Hematopoietic multipotent progenitor cell treated with erythropoietin and hydrocortisone succinate and interleukin-3 and kit ligand, for 17 days (in vitro differentiated cells): ENCODE measurements at places on chromosomes 4 and X.

GRCh38 chrX:118459494-118459893 is 36.1 kb upstream of the DOCK11 start:
- peak; percentile 8 for DNase-seq

GRCh38 chr4:151202851-151203455 is 74.0 kb upstream of the PRSS48 start:
- DNase-seq = no peak

DNA sequence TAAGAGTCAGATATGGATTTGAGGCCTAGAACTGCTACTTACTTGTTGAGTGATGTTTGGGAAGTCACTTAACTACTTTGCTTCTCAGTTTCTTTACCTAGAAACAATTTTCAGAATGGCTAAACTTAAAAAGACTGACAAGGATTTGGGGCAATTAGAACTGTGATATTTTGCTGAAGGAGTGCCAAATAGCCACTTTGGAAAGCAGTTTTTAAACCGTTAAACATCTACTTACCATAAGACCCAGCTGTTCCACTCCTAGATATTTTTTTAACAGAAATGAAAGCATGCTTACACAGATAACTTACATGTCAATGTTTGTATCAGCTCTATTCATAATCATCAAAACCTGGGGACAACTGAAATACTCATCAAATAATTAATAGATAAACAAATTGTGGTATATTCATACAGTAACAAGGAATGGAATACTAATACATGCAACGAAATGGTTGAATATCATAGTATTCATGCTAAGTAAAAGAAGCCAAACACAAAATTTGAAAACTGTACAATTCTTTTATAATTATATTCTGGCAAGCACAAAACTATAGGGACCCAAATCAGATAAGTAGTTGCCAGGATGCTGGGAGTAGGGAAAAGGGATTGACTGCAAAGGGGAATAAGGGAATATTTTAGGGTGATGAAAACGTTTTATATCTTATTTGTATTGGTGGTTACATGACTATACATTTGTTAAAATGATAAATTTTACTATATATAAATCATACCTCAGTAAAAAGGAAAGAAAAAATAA is 24.0 kb downstream of the RPA4 start:
- DNase-seq = no peak

DNA sequence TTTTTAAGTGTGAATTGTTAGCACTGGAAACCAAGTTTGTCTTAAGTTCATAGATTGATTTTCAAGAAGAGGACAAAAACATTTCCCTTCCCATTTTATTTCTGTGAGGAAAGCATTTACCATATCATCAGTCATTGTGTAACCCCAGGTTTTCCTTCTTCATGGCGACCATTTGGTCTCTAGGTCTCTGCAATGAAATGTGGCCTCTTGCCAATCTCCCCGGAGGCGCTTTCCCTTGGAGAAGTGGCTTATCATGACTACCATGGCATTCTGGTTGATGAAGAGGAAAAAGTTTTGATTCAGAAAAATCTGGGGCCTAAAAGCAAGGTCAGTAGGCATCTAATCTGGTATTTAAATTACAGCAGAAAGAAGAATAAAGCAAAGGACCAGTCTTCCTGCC is 54.4 kb downstream of the ADD1 start:
- DNase-seq = no peak

DNA sequence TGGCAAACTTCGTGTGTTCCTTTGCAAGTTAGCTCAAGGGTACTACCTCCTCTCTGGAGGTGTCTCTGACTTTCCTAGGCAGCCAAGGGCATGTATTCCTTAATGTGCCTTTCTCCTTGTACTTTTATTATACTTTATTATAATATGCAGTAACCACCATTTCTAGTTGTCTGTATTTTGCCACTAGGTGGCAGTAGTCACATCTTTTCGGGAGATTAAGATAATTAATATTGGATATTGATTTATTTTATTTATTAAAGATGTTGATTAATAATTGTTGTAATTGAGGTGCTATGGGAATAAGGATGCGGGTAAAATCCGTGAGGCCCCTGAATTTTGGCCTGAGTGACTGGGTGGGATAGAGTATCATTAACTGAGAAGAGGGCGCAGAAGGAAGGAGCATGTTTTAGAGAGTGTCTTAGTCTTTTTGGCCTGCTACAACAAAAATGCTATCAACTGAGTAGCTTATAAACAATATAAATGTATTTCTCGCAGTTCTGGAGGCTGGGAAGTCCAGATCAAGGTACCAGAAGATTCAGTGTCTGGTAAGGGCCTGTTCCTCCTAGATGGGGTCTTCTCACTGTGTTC is 153.3 kb downstream of the TMEM164 start:
- DNase-seq = peak; percentile 63

DNA sequence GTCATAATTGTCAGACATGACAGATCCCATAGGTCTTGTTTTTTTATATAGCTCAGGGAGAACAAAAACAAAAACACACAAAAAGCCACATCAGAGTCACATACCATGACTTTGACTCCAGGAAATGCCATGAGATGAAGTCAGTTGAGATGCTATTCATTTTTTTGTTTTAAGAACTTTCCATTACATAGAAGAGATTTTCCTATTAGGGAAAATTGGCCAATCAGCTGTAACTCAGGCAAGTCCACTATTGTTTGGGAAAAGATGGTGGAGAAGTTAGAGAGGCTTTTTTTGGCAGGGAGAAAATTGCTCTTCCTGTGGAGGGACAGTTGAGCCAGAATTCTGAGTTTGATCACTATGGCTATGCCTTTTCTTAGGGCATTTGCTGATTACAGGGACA is 72.6 kb downstream of the SMARCA5 start:
- DNase-seq = no peak

- DNase-seq = no peak
Measured at GRCh38 chrX:132708529-132708928, 219.7 kb upstream of the MBNL3 start.

- DNase-seq = peak; percentile 63
Measured at GRCh38 chr4:74682567-74683359, 111.6 kb downstream of the BTC start.

- DNase-seq = no peak
Measured at GRCh38 chr4:47837908-47838294, at the start of gene CORIN. CORIN (minus strand) TSS chr4:47838067; CDS start chr4:47837949, 118 bp downstream.

- no peak for DNase-seq
Measured at GRCh38 chr4:14155803-14156202, 528.3 kb upstream of the BOD1L1 start.

DNA sequence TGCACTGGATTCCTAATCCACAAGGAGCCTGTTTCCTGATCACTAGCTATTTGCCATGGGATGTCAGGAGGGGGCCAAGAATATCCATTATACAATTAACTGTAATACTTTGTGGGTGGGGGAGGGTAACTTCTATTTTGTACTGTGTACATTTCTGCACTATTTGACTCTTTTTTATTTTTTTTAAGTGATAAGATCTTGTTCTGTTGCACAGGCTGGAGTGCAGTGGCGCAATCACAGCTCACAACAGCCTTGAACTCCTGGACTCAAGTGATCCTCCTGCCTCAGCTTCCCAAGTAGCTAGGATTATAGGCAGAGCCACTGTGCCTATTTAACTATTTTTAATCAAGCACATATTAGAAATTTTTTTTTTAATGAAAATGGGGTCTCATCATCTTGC is 134.1 kb downstream of the ELOVL6 start:
- no peak for DNase-seq

- no peak for DNase-seq
Measured at GRCh38 chr4:4595252-4595651, 53.4 kb upstream of the STX18 start.

GRCh38 chrX:106948641-106949040 is 28.4 kb downstream of the CLDN2 start:
- DNase-seq = no peak

GRCh38 chrX:7372825-7373525 is 225.0 kb upstream of the PUDP start:
- DNase-seq = no peak

DNA sequence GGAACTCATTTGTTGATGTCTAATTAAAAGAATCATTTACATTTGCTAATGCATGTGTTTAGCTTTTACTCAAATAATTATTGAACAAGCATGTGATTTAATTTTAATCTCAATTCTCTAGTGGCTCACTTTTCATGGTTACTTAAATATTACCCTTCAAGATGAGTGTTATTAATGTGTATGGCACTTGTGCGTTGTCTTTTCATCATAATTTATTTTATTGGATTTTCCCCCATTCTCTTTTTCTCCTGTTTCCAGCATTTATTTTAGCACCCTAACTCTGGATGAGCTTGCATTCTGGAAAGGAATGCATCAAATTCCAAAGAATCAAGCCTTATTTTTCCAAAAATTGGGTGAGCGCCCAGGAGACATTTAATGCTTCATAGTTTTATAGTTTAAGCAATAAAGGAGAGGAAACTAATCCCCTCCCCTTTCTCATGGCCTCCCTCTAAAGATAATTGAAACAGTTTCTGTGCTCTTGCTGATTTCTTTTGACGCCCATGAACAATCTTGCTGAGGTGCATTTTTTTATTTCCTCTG is 191.1 kb upstream of the FAT4 start:
- DNase-seq = no peak

- DNase-seq = no peak
Measured at GRCh38 chrX:71992711-71993110, 82.1 kb downstream of the NHSL2 start.

DNA sequence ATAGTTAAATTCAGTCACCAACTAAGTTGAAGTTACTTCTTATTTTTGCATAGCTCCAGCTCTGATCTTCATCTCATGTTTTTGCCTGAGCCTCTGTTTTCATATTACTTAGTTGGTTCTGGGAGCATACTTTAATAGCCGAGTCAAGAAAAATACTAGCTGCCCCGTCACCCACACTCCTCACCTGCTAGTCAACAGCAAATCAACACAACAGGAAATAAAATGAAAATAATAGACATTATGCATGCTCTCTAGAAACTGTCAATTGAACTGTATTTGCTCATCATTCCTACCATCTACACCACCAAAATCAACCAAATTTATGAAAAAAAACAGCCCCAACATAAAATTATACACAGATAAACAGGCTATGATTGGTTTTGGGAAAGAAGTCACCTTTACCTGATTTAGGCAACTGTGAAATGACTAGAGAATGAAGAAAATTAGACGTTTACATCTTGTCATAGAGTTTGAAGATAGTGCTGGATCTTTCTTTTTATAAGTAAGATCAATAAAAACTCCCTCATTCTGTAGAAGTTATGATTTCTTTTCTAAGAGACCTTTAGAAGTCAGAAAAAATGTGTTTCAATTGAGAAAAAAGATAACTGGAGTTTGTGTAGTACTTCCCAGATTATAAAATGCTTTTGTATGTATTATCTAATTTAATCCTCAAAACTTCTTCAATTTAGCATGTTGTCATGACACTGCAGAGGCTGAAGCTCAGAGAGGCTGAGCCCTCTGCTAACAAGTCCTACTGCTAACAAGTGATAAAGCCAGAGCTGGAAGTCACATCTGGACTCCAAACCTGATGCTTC is 7.0 kb downstream of the ALB start:
- no peak for DNase-seq

- no peak for DNase-seq
Measured at GRCh38 chrX:2632533-2633504, 58.3 kb upstream of the CD99 start.

DNA sequence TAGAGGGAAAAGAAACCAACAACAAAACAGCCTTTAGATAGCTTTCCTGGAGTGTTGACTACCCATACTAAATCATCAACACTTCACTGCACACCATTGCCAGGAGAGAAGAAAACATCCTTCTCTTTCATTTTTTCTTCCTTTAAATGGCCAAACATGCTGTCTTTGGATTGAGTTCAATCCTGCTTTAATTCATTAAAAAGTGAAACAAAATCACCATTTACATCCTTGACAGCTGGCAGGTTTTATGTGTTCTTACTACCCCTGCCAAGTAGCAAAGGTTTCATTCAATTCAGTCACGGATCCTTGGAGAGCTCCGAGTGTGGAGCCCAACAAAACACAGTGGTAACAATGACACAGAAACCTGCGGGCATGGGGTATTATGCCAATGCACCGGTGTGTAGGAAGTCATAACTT is 568.3 kb downstream of the ANKRD50 start:
- DNase-seq = no peak

GRCh38 chrX:124530803-124531202 is 184.4 kb downstream of the SH2D1A start:
- DNase-seq = no peak

GRCh38 chr4:36374836-36375511 is 93.6 kb downstream of the DTHD1 start:
- DNase-seq = no peak

DNA sequence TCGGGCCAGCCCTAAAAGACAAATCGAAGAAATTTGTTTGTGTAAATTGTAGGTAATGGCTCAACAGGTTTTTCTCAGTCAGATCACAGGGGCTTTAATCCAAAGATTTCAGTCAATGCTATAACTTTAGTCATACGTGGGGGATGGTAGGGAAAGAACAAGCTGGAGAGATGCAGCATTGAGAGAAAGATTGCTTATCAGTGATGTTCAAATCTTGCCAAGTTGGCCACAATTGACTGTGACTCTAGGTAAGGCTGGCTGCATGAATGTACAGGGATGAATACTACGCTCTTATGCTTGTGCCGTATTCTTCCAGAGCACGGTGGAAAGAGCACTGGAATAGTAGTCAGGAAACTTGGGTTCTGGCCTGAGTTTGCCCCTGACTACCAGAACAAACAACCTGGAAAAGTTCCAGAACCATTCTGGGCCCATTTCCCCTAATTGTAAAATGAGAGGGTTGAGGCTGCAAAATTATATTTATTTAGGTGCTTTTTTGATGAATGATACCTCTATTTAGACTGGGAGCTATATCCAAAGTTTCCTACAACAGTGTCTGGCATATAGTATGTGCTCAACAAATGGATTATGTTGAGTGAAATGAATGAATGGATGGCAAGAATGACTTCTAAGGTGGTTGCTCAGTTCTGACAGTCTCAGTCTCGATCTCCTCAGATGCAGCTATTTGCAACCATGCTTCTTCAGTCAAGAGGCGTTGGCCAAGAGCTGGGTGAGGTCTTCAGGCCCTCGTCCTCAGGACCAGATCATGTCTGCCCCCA is 44.4 kb downstream of the TSC22D3 start:
- no peak for DNase-seq

- no peak for DNase-seq
Measured at GRCh38 chr4:158481811-158482210, 39.9 kb upstream of the RXFP1 start.

DNA sequence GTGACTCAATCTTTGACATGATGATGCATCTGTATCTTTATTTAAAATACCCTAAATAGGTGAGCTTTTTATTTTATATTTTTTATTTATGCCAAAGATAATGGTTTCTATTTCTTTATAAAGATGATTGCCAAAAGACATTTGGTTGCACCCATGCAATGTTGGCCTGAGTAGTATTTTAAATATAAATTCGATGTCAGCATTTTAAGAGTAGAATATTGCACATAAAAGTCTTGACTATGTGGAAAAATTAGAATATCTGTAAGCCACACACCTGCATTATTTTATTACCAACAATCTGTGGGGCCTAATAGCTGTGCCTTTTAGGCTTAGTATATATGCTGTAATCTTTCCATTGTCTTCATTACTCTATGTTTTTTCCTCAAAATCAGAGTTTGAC is 91.4 kb downstream of the CPXCR1 start:
- no peak for DNase-seq

GRCh38 chr4:173121076-173121561 is 47.5 kb upstream of the GALNT7 start:
- DNase-seq = no peak
